ENCODE measurements at places on chromosomes 2 and 18. TPM values are rescaled to one million over a fixed set of nuclear protein-coding genes. Genes with fewer than 3 reads are reported as not detected.

GRCh38 chr18:7059276-7059675 is 58.3 kb downstream of the LAMA1 start:
- H3K27ac ChIP-seq, result no peak overlapping the region
- no peak for DNase-seq
- no peaks in the 10 kb centered on the region for H3K4me1 ChIP-seq
- no peaks in the 10 kb centered on the region for H3K36me3 ChIP-seq
- H3K27me3 ChIP-seq, result no peaks in the 10 kb centered on the region

GRCh38 chr2:212142631-212143030 is 396.0 kb downstream of the ERBB4 start:
- H3K27me3 ChIP-seq, result no peaks in the 10 kb centered on the region
- no peaks in the 10 kb centered on the region for H3K36me3 ChIP-seq
- H3K4me3 ChIP-seq, result no peak overlapping the region
- DNase-seq, result no peak
- no peak overlapping the region for H3K27ac ChIP-seq
- no peaks in the 10 kb centered on the region for H3K4me1 ChIP-seq

GRCh38 chr18:35610089-35610488 is 28.5 kb downstream of the GALNT1 start:
- H3K4me1 ChIP-seq, result no peaks in the 10 kb centered on the region
- no peak for DNase-seq

The CD207 gene
- polyA plus RNA-seq, result 1.5 TPM

The RNU2-63P gene
- not detected for polyA plus RNA-seq

The GULP1 gene
- polyA plus RNA-seq, result 76.2 TPM
